Stimulated activated CD4-positive, alpha-beta T cell treated with anti-CD3 and anti-CD28 coated beads, Interleukin-1b, Interleukin-23, amount 100 ng/mL, for 24 hours (primary cell): ENCODE measurements at places on chromosomes 7 and 10.

DNA sequence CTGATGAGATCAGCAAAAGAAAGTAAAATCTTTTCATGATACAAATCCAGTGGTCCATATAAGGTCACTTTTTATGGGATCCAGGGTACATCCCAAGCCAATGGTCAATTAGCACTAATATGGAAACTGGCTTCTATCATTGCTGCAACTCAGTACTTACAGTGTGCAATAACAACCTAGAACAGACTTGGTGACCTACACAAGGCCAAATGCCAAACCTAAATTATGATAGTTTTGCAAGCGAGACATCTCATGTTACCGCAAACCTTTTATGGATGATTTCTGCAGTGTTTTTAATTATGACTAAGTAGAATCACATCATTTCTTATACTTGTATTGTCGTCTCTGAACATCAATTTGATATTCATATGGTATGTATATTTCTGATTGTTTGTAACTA, 583.5 kb upstream of the SEMA3D start:
- DNase-seq: no peak

GRCh38 chr7:90298145-90299038, 22.7 kb downstream of the FAM237B start:
- no peak for DNase-seq

- no peak for DNase-seq
These were observed 6.3 kb downstream of the MYO1G start for GRCh38 chr7:44972562-44972961.

DNA sequence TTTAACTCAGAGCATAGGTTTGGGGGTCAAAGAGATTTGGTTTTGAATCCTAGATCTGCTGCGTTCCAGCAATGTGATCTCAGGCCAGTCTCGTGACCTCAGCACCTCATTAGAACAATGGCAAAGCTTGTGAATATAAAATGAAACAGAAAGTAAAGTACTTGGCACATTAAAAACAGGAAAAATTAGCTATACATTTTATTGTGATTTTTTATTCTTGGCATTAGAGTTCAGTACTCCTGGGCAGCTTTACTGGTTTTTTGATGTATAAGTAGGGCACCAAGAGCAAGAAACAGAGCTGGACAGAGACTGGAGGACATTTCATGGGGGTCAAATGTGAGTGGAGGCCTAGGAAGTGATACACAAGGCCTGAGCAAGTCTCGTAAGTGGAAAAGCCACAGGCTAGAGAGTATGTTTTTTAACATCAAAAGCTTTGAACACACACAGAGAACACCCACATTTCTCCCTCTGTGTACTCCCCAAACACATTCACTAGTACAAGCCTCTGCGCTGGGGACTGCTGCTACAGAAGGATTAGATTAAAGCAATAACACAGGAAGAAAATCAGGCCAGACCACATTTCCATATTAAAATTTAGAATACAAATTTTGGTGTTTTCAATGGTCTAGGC, 157.2 kb upstream of the SLC25A13 start:
- DNase-seq: no peak

DNA sequence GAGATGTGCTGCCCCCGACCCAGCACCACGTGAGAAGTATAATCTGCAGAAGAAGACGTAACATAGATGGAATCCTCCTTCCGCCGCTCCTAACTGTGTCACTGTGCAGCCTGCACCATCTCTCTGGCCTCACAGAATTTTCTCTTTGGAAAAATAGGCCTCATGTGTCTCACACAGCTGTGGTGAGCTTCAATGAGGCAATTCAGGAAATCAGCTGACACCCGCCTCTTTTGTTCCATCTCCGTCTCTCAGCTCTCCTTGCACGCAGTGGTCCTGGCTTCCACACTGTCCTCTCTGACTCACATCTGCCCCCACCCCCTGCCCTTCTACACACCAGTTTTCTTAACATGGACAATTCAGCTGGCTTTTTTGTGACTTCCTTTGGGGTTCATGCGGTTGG, 7.2 kb downstream of the C10orf90 start:
- DNase-seq: no peak

- DNase-seq: no peak
These were observed 43.8 kb downstream of the ARL4A start for GRCh38 chr7:12731214-12731656.

DNA sequence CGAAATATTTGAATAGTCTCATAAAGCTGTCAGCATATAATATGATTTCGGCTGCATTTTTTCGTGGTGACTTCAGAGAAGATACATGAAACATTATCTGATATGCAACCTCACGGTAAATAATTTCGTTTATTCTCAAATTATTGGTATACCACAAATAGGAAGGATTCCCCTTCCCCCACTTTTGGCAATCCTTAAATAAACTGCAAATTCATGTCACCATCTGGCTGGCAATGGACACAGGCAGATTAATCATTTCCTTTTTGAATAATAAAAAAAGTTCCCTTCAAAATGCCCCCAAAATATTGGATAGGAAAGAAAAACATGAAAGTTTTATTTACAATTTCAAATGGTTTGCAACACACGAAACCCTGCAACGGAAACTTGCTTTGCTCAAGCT, 234.5 kb upstream of the MEOX2 start:
- DNase-seq: no peak

- no peak for DNase-seq
These were observed 626.1 kb upstream of the NRG3 start for GRCh38 chr10:81248886-81249285.

GRCh38 chr10:78623578-78624215, 445.1 kb upstream of the ZMIZ1 start:
- no peak for DNase-seq

DNA sequence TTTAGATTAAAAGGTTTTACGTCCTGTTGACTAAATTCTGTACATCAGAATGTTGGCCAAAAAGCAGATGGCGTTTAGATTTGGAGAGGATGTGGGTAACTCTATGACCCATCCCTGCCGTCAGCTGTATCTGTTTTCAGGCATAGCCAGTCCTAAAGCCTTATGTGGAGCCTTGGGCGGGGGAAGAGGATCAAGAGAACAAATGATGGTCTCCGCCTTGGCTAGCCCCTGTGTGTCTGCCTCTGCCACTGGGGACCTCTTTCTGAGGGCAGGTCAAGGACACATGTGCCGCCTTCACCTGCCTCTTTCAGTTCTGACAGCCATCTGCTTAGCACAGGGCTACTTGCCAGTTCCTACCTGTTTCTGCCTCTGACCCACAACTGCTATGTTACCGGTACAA, 24.1 kb downstream of the PDSS1 start:
- DNase-seq: no peak

- DNase-seq: no peak
These were observed 40.3 kb downstream of the SFMBT2 start for GRCh38 chr10:7370511-7370910.

- no peak for DNase-seq
These were observed 78.7 kb upstream of the PPP2R2D start for GRCh38 chr10:131822013-131822691.

DNA sequence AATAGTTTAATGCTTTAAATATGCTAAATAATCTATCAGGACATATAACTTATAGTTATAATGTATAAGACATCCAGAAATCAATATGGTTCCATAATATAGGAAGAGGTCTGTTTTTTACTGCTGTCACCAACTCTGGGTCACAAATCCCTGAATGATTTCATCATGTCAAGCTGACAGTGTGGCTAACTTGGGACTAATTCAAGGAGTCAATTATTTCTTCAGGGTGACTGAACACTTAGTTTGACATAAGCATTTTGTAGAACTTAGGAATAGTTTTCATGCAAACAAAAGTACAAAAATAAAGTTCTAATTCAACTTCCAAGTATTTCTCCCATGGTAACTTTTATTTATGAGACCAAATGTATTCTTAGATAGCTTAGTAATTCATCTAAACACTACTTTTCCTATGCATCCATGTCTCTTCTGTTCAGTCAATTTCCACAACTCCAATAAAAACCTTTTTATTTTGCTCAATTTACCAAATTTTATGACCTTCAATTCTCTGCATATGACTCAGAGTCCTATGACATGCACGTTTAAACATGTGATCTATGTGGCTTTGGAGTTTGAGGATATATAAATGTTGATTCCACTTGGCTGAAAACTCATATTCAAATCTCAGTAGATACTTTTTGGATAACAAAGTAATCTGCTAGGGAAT, 40.3 kb upstream of the GNAT3 start:
- no peak for DNase-seq

DNA sequence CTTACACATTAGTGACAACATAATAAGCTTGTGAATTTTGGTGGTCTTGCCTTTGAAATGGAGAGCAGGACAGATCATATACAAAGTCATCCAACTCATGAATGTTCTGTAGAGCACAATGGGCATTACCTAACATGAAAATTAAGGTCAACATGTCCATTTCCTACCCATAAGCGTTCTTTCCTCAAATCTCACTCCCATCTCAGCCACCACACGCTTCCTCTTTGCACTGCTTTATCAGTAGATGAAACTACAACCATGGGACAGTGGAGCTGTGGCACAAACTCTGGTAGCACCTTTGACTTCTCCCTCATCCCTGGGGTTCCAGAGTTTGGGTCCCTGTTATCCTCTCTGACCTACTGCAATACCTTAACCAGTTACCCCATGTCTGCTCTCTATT, 2.2 kb downstream of the PON2 start:
- DNase-seq: no peak

DNA sequence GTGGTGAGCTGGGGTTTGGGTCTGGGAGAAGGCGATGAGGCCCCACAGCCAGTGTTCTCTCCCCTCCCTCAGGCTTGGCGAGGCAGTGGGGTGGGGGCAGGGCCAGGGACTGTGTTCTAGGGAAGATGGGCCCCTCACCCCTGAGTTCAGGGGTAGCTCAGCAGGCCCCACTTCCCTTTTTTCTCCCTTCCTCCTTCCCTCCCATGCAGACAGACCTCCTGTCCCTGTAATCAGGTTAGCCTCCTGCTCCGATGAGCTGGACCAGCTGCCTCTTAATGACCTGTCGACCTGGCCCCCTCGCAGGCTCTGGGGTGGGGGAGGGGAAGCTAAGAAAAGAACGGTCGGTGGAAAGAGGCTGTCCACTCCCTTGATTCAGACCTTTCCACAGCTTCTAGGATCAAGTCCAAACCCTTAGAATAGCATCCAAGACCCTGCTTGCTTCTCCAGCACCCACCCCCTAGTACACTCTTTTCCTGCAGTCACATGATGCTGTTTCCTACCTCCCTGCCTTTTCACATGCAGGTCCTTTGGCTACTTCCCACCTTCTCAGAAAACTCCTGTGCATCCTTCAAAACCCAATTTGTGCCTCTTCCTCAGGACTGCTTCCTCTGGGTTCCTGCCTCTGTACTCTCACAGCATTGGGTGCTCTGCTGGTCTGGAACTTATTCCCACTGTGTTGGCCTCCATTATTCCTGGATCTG, 64.1 kb downstream of the ZMIZ1 start:
- no peak for DNase-seq

DNA sequence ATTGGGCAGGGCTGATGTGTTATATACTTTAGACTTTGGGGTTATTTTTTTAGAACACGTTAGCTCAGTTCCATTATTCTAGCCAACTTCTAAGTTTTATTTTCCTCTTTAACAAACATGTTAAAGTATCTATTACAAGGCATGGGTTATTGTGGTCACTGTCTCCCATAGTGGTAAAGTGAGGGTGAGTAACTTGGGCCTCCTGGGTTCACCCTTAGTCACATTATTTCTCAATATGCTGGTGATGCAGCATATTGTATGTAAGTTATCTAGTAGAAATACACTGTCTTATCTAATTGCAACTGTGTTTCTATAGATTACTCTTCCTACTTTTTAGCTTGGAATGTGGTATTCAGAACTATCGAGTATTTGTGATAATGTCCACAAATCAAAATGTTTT, 65.9 kb downstream of the BBS9 start:
- DNase-seq: no peak

- DNase-seq: no peak
These were observed 64.3 kb upstream of the ZNF32 start for GRCh38 chr10:43712821-43713584.

- no peak for DNase-seq
These were observed 122.5 kb downstream of the TMEM26 start for GRCh38 chr10:61330669-61331068.

DNA sequence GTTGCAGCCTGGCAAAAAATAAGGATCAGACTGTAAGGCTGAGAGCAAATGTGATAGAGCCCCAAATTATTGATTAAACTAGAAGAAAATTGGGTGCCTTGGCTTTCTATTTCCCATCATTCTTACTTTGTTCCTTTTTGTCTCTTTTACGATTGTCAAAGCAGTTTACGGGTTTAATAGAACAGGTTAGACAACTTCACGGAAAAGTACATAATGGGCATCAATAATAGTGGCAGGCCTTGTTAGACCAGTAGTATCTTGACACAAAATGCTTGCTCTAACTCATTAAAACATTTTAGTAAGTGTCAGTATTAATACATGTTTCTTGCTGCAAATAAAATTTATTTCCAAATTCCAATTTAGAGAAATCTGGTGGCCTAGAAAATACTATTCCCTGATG, 14.5 kb upstream of the GGCT start:
- no peak for DNase-seq

DNA sequence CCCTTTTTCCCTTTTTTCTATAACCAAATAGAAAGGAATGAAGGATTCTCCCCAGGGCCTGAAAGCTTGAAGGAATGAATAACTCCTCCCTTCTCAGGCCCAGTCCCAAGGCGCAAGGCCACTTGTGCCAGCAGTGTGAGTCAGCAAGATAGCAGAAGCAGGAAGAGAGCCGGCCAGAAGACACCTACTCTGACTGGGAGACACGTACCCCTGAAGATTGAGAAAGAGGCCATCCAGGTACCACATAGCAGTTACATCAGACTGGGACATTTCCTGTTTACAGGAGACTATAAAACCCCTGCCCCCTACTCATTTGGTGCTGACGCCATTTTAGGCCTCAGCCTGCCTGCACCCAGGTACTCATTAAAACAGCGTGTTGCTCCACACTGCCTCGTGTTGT, 65.5 kb downstream of the LRRC17 start:
- DNase-seq: no peak

- DNase-seq: no peak
These were observed 177.6 kb downstream of the GNAI1 start for GRCh38 chr7:80312139-80312661.

- no peak for DNase-seq
These were observed 77.1 kb downstream of the ABCC2 start for GRCh38 chr10:99859585-99859984.

DNA sequence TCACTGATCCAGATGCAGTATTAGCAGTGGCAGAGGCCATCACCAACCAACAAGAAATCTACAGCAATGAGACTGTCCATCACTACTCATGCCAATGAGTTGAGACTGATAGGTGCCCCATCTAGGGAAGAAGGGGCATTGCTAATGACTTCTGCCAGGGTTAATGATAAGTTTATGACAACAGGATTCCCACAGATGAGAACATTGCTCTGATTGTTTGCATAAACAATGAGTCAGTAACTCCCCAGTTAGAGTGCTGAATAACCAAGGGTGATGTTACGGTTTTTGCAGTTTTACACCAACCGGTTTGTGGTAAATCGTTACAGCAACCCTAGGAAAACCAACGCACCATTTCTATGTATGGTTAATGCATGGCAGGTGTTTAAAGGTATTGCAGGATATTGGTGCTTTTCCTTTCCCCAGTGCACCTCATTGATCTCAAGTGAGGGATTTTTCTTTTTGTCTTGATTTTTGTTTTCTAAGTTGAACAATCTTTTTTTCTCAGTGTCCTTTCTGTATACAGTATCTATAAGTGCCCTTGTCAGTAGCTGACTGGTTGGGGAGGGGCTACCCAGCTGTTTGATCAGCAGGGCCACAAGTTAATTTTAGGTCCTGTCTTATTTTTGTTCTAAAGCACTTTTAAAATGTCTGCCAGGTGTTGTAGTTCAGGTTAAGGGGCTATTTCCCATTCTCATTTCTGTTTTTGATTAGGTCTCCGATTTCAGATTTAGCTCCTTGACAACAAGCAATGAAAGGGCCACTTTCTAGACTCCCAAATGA, 3.9 kb upstream of the CSGALNACT2 start:
- DNase-seq: no peak
